NCI-H1417 treated with DMSO at 0.1 percent for 48 hours (cell line): ENCODE measurements at places on chromosomes 12 and 14.

DNA sequence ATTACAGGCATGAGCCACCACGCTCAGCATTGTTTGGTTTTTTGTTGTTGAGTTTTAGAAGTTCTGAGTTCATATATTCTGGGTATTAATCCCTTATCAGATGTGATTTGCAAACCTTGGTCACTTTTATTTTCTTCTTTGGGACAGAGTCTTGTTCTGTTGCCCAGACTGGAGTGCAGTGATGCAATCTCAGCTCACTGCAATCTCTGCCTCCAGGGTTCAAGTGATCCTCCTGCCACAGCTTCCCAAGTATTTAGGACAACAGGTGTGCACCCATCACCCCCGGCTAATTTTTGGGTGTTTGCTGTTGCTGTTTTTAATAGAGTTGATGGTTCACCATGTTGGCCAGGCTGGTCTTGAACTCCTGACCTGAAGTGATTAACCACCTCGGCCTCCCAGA is 11.8 kb downstream of the USP30 start:
- no peak for DNase-seq

DNA sequence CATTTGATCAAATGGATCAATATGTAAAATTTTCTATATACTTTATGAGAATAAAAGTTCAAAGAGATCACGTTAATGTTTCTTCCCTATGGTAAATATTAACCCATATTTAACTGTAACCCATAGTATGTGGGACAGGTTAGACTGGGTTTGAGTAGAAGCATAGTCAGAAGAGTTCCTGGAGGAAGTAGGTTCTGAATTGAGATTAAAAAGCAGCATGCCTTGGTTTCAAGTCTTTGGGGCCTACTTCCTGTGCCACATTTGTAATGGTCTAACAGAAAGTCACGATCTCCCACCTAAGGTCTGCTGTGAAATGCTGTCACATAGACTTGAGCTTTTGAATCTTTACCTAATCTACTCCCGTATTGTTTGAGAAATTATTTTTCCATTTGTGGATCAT is 63.8 kb downstream of the FIGNL2 start:
- DNase-seq: no peak

GRCh38 chr12:45913631-45914030 is 76.7 kb downstream of the SCAF11 start:
- DNase-seq: no peak

DNA sequence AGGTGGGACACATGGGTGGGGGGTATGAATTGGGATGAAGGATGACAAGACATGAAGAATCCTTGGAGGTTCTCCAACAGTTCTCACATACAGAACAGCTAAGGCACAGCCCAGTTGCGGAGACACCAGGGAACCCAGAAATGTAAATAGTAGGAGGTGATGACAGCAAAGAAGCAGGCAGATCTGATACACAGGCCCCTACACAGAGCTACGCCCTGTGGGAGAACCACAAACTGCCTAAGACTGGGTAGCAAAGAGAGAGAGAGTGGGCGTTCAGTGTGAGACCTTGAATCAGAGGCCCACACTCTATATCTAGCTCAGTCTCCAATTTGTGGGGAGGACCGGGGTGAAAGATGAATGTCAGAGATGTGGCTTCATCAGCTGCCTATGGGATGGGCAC is 9.5 kb upstream of the NUMB start:
- DNase-seq: no peak

DNA sequence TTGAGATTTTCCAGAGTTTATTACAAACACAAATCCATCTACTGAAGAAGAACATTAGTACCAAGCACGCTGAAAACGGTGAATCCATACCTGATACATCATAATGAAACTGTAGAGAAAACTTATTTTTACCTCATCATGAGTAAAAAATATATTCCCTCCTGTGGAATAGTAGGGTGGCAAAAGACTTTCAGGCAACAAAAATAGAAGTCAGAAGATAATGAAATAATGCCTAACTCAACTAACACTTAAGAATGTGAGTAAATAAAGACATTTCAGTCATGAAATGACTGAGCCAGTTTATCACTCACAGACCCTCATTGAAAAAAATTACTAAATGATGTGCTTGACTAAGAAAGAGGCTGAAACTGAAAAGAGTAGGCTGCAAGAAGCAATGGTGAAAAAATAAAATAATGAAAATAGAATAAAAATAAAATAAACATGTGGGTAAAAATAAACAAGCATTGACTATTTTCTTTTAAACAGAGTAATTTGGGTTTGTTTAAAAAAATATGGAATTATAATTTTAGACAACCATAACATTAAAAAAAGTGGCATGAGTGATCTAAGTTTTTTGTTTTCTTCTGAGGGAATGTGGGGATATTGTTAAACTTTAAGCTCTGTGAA is 148.6 kb downstream of the ASCL1 start:
- no peak for DNase-seq

- DNase-seq: no peak
Measured at GRCh38 chr14:68501614-68502052, 291.2 kb downstream of the ZFP36L1 start.

- no peak for DNase-seq
Measured at GRCh38 chr14:23359167-23359626, 5.8 kb downstream of the EFS start.

- no peak for DNase-seq
Measured at GRCh38 chr12:78096909-78097597, 266.4 kb downstream of the NAV3 start.

- no peak for DNase-seq
Measured at GRCh38 chr12:46480316-46480715, 107.7 kb upstream of the SLC38A2 start.
